Activated CD8-positive, alpha-beta memory T cell treated with anti-CD3 and anti-CD28 coated beads for 1 hour (primary cell): ENCODE measurements at places on chromosomes 6 and 20.

GRCh38 chr20:23605867-23606651 is at the start of gene CST9:
Gene CST9 (minus strand): TSS chr20:23605917. CDS start chr20:23605864, 53 bp downstream.
- no peak for DNase-seq

GRCh38 chr6:1605893-1606779 is 3.6 kb upstream of the FOXC1 start:
- DNase-seq = no peak

DNA sequence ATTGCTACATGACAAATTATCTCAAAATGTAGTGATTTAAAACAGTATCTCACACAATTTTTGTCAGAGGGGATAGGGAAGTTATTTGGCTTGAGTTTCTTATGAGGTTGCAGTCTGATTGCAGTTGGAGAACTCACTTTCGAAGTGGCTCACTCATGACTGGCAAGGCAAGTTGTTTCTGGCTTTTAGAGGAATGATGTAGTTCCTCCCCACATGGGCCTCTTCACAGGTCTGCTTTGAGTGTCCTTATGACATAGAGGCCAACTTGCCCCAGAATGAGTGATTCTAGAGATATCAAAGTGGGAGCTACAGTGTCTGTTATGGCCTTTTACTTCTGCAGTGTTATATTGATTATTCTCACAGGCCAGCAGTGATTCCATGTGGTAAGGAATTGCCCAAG is 6.1 kb downstream of the DOP1A start:
- no peak for DNase-seq

- DNase-seq = no peak
Measured at GRCh38 chr6:149806127-149806526, 56.6 kb downstream of the PCMT1 start.

DNA sequence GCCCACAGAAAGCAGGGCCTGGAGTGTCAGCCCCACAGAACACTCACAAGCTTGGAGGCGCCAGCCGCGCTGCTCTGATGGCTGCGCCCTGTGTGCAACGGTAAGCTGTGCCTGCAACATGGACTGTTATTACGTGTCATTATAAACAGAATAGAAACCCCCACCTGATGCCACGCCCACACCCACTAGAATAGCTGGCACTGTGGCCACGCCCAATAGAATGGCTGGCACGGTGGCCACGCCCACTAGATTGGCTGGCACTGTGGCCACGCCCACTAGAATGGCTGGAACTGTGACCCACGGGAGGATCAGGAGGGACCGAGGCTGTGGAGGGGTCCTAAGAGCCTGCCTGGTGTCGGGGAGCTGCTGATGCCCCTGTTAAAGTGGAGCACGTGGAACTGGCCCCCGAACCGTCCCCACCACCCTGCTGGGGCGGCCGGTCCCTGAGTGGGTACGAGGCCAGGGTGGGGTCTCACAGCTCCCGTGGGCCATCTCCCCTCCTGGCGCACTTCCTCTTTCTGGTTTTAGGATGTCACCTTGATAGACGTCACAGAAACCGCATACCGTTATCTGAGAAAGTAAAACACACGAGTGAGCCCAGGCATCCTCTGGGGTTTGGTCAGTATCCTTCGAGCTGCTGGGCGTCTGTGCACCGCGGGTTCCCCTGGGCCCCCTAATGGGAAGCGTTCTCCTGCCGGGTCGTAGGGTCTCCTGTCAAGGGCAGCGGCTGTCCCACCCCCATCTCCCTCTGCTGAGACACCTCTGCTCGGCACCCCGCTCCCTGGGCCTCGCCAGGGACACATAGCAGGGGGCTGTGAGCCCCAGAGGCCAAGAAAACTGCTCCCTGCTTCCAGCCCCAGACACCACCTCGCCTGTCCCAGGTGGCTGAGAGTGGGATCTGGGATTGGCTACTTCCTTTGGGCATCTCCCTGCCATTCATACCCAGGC is 25.4 kb downstream of the SLC17A9 start:
- peak; percentile 78 for DNase-seq

GRCh38 chr6:11222385-11223277 is 9.8 kb downstream of the NEDD9 start:
- DNase-seq = no peak

DNA sequence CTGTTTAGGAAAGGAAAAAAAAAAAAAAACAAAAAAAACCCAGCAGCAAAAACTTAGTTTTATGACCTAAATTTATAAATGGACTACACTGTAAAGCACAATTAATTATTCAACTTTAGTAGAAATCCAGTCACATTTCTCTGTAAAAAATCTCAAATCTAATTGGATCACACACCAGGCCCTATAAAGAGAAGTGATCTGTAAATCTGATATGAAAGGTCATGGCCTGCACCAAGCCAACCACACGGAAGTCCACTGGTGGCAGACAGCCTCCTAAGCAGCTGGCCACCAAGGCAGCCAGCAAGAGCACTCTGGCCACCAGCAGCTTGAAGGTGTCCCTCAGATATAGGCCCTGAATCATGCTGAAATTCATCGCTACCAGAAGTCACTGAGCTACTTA is 131.6 kb downstream of the HFE start:
- DNase-seq = no peak

GRCh38 chr20:12644461-12644860 is 364.3 kb upstream of the SPTLC3 start:
- DNase-seq = no peak

DNA sequence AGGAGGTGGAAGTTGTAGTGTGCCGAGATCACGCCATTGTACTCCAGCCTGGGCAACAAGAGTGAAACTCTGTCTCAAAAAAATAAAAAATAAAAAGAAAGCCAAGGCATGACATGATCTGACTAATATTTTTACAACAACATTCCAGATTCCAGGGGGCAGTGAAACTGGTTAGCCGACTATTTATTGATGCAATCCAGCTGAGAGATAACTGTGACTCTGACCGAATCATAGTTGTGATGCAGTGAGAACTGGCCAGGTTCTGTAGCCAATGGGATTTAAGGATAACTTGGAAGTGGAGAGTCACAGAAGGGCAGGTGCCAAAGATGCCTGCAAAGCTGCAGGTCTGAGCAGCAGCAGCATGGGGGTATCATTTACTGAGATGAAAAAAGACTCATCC is 82.9 kb upstream of the TSHZ2 start:
- DNase-seq = no peak

GRCh38 chr6:162450358-162450757 is 277.2 kb downstream of the PRKN start:
- no peak for DNase-seq
